Aorta (tissue), 5 donors: ENCODE measurements at places on chromosomes 2 and 18. TPM values are rescaled to one million over a fixed set of nuclear protein-coding genes. Genes with fewer than 3 reads are reported as not detected.

DNA sequence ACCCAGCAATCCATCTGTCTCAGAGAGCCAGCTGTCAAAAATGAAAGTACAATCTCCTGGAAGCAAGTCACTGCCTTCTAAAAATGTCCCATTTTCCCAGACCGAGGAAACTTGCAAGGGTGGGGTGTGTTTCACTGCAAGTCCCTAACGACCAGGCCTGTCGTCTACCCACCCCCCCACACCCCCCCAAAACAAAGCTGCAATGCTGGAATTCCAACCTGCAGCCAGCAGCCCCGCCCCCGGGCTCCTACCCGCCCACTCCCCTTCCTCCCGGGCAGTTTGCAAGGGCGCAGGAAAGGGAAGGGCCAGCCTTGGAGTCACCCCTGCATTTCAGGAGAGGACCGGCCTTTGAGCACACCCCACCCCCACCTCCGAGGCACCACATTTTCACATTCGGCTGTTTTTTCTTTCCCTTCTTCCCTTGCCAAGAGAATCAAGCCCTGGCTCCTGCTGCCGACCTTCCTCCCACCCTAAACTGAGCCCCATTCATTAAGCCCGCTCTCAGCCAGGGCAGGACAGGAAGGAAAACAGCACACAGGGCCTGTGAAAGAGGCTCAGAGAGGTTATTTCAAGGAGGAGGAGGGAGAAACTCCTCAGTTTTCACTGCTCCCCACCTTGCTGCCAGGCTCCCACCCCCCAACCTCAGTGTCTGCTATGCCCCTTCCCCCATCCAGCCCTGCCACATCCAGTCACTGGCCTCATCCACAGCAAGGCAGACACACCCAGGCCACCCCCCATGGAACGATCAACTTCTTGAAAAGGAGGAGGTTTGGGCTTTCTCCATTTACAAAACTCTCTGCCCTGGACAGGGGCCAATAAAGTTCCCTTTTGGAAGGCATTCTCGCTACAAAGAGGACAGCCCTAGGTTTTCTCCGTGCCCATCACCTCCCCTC is 11.3 kb downstream of the SMAD7 start:
- H3K36me3 ChIP-seq = peaks cover 2% of the 10 kb centered on the region
- no peak overlapping the region for H3K4me3 ChIP-seq
- DNase-seq = peak; percentile 86
- peaks cover 10% of the 10 kb centered on the region for H3K4me1 ChIP-seq
- no peaks in the 10 kb centered on the region for H3K27me3 ChIP-seq

The CHRND gene
- polyA plus RNA-seq = not detected

DNA sequence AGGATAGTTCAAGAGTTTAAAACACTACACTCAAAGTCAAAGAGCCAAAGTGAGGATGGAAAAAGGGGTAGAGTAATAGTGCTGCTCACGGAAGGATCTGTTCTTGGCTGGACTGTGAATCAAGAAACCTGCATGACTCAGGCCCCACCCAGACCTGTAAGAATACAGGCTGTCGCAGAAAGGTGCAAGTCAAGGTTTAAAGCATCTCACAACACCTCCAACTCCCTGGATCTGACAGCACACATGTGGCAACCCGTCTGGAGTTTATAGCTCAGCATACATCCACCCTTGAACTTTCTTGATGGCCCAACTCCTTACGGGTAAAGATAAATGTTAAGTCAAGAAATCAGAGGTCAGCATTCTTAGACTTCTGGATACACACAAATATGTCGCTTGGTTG is 6.3 kb downstream of the KIAA2012 start:
- no peaks in the 10 kb centered on the region for H3K36me3 ChIP-seq
- no peak overlapping the region for H3K27ac ChIP-seq
- H3K4me1 ChIP-seq = no peaks in the 10 kb centered on the region
- H3K27me3 ChIP-seq = no peaks in the 10 kb centered on the region
- H3K4me3 ChIP-seq = no peak overlapping the region

GRCh38 chr2:28981620-28982376 is 700 bp downstream of the TOGARAM2 start:
- DNase-seq = no peak
- no peak overlapping the region for H3K27ac ChIP-seq
- no peaks in the 10 kb centered on the region for H3K4me1 ChIP-seq
- H3K36me3 ChIP-seq = no peaks in the 10 kb centered on the region
- no peak overlapping the region for H3K4me3 ChIP-seq
- no peaks in the 10 kb centered on the region for H3K27me3 ChIP-seq

The PECR gene
- 2.8 TPM for polyA plus RNA-seq
